Activated T-cell treated with anti-CD3 and anti-CD28 coated beads, Interleukin-2, amount 50 U/mL, for 72 hours (primary cell): ENCODE measurements at places on chromosomes 1 and 21. TPM values are rescaled to one million over a fixed set of nuclear protein-coding genes. Genes with fewer than 3 reads are reported as not detected.
A peak's percentile ranks its signal among the peaks of the same experiment; 100 is the strongest.

- H3K36me3 ChIP-seq, result no peaks in the 10 kb centered on the region
- no peak for DNase-seq
- peaks cover 5% of the 10 kb centered on the region for H3K27me3 ChIP-seq
- H3K4me3 ChIP-seq, result no peak overlapping the region
- H3K27ac ChIP-seq, result no peak overlapping the region
Measured at GRCh38 chr21:35395728-35396127, 346.6 kb upstream of the RUNX1 start.

The NPHS2 gene
- total RNA-seq, result not detected

The RTCA gene
- total RNA-seq, result 81.6 TPM

DNA sequence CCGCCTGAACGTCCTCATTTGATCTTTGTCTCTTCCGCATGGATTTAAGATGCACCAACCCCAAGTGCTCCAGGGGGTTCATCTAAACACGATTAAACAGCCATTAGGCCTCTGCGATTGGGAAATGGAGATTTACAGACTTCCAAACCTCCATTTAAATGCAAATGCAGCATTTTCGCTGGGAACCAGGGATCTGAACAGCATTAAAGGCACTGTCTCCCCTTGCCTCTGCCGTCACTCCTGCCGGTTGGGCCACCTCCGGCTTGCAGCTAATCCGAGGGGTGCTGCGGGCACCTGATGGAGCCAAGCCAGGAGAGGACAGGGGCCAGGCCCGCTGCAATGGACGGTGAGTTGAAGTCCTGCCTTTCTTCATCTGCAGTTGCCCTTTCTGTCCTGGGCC is 70.3 kb upstream of the KLHDC7A start:
- H3K36me3 ChIP-seq, result no peaks in the 10 kb centered on the region
- peaks cover 12% of the 10 kb centered on the region for H3K27me3 ChIP-seq
- no peak overlapping the region for H3K4me3 ChIP-seq

GRCh38 chr1:74343216-74343615 is 108.0 kb downstream of the TNNI3K start:
- no peak overlapping the region for H3K27ac ChIP-seq
- H3K27me3 ChIP-seq, result no peaks in the 10 kb centered on the region
- no peaks in the 10 kb centered on the region for H3K36me3 ChIP-seq
- no peak overlapping the region for H3K4me3 ChIP-seq

The ZDHHC18 gene
- total RNA-seq, result 64.4 TPM

GRCh38 chr1:229894532-229894931 is 172.5 kb upstream of the GALNT2 start:
- no peak overlapping the region for H3K4me3 ChIP-seq
- H3K27me3 ChIP-seq, result peaks cover 29% of the 10 kb centered on the region
- no peaks in the 10 kb centered on the region for H3K36me3 ChIP-seq
- H3K4me1 ChIP-seq, result no peaks in the 10 kb centered on the region

DNA sequence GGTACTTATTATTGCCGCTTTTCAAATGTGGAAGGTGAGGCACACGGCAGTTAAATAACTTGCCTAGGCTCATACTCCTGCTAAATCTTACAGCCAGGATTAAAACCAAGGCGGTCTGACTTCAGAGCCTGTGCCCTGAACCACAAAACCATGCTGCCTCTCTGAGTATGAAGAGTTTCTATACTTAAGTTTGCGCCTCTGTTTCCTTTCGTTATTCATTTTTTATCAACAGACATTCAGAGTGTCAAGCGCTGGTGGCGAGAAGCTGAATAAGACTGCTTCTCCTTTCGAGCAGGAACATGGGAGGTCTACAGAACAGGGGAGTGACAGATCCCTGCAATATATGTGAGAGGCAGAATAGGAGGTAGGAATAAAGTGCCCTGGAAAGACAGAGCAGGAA is 96.0 kb upstream of the DUSP10 start:
- no peak overlapping the region for H3K27ac ChIP-seq
- H3K4me1 ChIP-seq, result peaks cover 56% of the 10 kb centered on the region
- H3K4me3 ChIP-seq, result peak overlapping the region; percentile 78
- DNase-seq, result peak; percentile 44
- peaks cover 3% of the 10 kb centered on the region for H3K36me3 ChIP-seq

GRCh38 chr21:45162809-45163208 is 88.4 kb downstream of the ADARB1 start:
- H3K4me3 ChIP-seq, result no peak overlapping the region
- no peaks in the 10 kb centered on the region for H3K36me3 ChIP-seq
- DNase-seq, result no peak
- H3K4me1 ChIP-seq, result no peaks in the 10 kb centered on the region
- H3K27me3 ChIP-seq, result no peaks in the 10 kb centered on the region

The LEFTY1 gene
- not detected for total RNA-seq

The HMGCS2 gene
- total RNA-seq, result not detected

The ANKRD45 gene
- 0.34 TPM for total RNA-seq

GRCh38 chr1:7458946-7459345 is 312.1 kb upstream of the VAMP3 start:
- no peak for DNase-seq
- no peaks in the 10 kb centered on the region for H3K36me3 ChIP-seq
- no peak overlapping the region for H3K27ac ChIP-seq
- H3K27me3 ChIP-seq, result peaks cover 6% of the 10 kb centered on the region

DNA sequence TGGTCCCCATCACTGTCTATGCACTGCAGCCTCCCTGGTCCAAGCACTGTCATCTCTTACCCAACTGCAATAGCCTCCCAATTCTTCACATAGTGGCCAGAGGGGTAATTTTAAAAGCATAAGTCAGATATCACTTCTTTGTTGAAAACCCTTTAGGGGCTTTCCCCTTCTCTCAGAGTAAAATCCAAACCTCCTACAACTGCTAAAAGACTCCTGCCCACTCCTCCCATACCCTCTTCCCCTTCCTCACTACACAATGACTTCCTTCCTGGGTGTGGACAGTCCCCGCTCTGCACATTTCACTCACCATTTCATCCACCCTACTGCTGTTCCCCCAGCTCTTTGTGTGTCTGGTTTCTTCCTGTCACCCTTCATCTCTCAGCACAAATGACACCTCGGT is 8.3 kb downstream of the MCOLN2 start:
- peaks cover 50% of the 10 kb centered on the region for H3K4me1 ChIP-seq
- DNase-seq, result no peak
- peaks cover 7% of the 10 kb centered on the region for H3K27me3 ChIP-seq
- peak overlapping the region; percentile 76 for H3K4me3 ChIP-seq
- peak overlapping the region; percentile 74 for H3K27ac ChIP-seq

The SYNC gene
- not detected for total RNA-seq

DNA sequence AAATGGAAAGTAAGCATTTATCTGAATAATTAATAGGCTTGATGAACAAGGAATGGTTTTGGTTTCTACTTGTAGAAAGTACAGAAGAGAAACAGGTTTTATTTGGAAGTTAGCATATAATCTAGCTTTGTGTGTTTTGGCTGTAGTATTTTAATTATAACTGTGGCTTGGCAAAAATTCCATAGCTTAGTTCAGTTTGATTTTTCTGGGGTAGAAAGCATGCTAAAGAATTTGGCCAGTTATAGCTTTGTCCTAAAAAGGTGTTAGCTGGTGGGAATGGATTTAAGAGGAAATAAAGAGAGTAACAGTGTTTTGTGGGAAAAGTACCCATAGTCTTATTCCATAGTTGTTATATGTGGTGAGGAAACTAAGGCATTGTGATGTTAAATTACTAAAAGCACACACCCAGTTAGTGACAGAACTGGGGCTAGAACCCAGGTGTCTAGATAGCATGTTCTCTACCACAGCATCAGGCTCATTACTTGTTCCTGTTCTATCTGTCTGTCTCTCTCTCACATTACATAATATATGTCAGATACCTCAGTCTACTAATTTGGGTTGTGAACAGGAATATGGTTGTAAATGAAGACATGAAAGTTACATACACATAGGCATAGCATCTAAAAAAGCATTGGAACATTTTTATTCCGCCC is 55.0 kb downstream of the MPZL1 start:
- H3K36me3 ChIP-seq, result peaks cover 5% of the 10 kb centered on the region
- H3K27ac ChIP-seq, result peak overlapping the region; percentile 2
- H3K4me1 ChIP-seq, result peaks cover 30% of the 10 kb centered on the region

The NLRP3 gene
- 0.63 TPM for total RNA-seq

DNA sequence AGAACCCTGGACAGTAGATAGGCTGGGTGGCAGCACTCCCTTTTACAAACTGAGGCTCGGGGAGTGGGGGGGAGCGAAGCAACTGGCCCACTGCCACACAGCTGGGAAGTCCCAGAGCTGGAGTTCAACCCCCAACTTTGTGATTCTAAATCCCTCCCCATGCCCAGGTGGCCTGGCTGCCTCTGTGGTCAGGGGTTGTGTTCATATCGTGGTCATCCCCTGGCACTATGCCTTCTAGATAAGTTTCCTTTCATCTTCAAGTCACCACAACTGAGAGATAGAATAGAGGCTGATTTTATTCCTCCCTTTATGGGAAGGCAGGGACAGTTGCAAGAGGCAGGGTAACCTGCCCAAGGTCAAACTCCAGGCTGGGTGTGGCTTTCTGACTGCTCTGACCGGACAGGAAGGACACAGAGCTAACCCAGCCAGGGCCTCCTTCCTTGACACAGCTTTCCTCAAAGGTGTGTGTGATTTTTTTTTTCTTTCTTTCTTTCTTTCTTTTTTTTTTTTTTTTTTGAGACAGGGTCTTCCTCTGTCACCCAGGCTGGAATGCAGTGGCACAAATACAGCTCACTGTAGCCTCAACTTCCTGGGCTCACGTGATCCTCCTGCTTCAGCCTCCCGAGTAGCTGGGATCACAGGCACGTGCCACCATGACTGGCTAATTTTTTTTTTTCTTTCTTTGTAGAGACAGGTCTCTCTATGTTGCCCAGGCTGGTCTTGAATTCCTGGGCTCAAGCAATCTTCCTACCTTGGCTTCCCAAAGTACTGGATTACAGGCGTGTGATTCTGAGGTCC is 18.4 kb upstream of the TNFRSF1B start:
- H3K27me3 ChIP-seq, result no peaks in the 10 kb centered on the region
- H3K27ac ChIP-seq, result peak overlapping the region; percentile 93
- H3K4me1 ChIP-seq, result peaks cover 94% of the 10 kb centered on the region
- peaks cover 9% of the 10 kb centered on the region for H3K36me3 ChIP-seq

DNA sequence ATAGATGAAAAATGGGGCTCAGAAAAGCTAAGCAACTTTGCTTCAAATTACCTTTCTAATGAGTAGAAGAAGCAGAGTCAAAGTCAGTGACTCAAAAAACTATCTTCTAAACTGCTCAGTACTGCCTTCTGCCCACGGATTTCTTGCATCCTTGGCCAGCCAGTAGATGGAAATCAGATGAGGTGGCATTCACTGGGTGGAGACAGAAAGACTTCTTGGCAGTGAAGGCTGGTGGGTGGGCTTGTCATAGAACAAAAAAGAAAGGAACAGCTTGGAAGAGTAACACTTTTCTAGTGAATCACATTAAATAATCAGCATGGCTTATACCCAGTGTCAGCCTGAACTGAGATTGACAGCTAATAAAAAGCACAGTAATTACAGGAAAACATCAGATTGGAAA is 170.7 kb downstream of the ST6GALNAC5 start:
- H3K4me1 ChIP-seq, result no peaks in the 10 kb centered on the region
- DNase-seq, result no peak
- no peak overlapping the region for H3K4me3 ChIP-seq
- H3K27ac ChIP-seq, result no peak overlapping the region

The PCP4L1 gene
- total RNA-seq, result 1.2 TPM

GRCh38 chr1:18652791-18653190 is 22.1 kb downstream of the PAX7 start:
- no peak overlapping the region for H3K4me3 ChIP-seq
- H3K4me1 ChIP-seq, result peaks cover 37% of the 10 kb centered on the region
- H3K36me3 ChIP-seq, result no peaks in the 10 kb centered on the region
- peaks cover 35% of the 10 kb centered on the region for H3K27me3 ChIP-seq
- no peak for DNase-seq
- H3K27ac ChIP-seq, result no peak overlapping the region

DNA sequence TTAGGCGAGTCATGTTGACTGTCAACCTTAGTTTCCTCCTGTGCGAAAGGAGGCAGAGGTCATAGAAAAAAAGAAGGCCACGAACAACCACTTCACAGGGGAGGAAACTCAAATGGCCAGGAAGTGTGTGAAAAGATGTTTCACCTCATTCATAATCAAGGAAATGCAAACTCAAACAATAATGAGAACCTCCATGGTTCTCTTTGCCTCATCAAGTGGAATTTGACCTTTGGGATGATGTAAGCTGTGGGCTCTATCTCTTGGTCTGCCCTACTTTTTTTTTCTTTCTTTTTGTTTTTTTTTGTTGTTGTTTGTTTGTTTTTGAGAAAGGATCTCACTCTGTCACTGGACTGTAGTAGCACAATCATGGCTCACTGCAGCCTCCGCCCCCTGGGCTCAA is 55.9 kb upstream of the GRHL3 start:
- no peak overlapping the region for H3K4me3 ChIP-seq
- no peak overlapping the region for H3K27ac ChIP-seq
- no peak for DNase-seq

- no peaks in the 10 kb centered on the region for H3K4me1 ChIP-seq
- H3K27ac ChIP-seq, result no peak overlapping the region
- no peak overlapping the region for H3K4me3 ChIP-seq
- peaks cover 4% of the 10 kb centered on the region for H3K36me3 ChIP-seq
- peaks cover 38% of the 10 kb centered on the region for H3K27me3 ChIP-seq
Measured at GRCh38 chr1:2783069-2783434, 18.4 kb downstream of the TTC34 start.

DNA sequence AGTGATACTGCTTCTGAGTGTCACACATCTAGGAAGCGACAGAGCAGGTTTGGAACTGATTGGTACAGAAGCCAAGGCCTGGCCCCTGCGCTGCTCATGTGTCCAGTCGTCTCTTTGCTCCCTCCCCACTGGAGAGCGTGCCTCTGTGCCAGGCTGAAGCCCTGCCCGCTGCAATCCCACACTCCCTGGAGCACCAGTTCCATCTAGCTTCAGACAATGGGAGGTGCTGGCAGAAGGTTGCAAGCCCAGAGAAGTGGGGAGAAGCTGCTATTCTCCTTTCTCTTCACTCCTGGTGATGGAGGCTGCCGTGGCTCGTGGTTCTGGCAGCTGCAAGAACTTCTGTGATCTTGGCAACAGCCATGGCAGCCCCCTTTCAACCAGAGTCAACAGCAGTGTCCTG is 250.9 kb downstream of the MATN1 start:
- peaks cover 6% of the 10 kb centered on the region for H3K4me1 ChIP-seq
- H3K27ac ChIP-seq, result no peak overlapping the region
- DNase-seq, result no peak
- H3K27me3 ChIP-seq, result peaks cover 6% of the 10 kb centered on the region
- no peak overlapping the region for H3K4me3 ChIP-seq

The C1orf116 gene
- 0.12 TPM for total RNA-seq

The RGS13 gene
- not detected for total RNA-seq

DNA sequence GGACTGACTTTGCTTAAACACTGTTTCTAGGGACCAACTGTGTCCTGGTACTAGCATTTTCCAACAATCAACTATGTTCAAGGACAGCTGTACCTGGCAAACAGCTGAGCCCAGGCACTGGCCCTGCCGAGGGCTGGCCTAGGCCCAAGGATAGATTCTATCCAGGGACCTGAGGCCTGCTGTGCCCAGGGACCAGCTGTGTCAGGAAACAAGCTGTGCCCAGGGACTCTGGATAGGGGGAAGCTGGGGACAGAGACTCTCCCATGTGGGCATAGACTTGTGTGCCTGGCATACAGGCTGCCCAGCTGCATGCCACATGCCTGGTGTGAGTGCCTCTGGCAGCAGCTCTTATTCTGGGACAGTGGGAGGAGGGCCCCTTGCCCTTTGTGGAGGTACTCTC is 38.1 kb upstream of the POU3F1 start:
- no peaks in the 10 kb centered on the region for H3K4me1 ChIP-seq
- H3K36me3 ChIP-seq, result no peaks in the 10 kb centered on the region
- H3K27ac ChIP-seq, result no peak overlapping the region
- no peak for DNase-seq
- H3K27me3 ChIP-seq, result peaks cover 19% of the 10 kb centered on the region

The SYTL1 gene
- total RNA-seq, result 89.9 TPM

The KRTAP26-1 gene
- not detected for total RNA-seq
